ENCODE measurements at places on chromosomes 11 and 22.

DNA sequence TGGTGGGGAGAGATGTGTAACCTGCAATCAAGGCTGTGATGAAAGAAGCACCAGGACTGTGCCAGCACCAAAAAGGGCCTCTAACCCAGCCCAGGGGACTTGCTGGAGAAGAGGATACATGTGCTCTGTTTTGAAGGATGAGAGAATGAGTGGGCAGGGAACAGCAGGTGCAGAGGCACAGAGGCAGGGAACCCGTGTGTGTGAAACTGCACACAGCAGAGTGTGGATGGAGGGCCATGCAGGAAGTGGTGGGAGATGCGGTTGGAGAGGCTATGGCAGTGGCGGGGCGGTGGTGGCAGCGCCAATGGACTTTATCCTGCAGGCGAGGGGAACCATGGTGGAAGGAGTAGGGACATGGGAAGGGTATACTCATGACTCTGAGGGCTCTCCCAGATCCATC, 25.2 kb upstream of the LRRC32 start:
- DNase-seq: no peak

DNA sequence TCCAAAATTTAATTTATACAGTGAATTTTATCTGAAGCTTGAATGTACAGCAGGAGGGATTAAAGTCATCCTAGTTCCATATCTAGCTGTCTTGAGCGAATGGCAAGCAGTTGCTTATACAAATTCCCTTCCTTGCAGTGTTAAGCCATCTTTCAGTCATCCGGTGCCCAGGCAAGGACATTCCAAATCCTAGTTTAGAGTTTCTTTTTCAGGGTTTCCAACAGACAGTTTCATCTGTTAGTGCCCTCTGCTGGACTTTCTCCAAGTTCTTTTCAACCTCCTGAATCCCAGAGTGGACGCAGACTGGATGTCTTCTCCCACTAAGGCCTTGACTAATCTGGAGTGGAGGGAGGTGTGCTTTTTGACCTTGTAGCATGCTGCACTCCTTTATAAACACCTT, 45.4 kb downstream of the GRAMD1B start:
- DNase-seq: no peak

DNA sequence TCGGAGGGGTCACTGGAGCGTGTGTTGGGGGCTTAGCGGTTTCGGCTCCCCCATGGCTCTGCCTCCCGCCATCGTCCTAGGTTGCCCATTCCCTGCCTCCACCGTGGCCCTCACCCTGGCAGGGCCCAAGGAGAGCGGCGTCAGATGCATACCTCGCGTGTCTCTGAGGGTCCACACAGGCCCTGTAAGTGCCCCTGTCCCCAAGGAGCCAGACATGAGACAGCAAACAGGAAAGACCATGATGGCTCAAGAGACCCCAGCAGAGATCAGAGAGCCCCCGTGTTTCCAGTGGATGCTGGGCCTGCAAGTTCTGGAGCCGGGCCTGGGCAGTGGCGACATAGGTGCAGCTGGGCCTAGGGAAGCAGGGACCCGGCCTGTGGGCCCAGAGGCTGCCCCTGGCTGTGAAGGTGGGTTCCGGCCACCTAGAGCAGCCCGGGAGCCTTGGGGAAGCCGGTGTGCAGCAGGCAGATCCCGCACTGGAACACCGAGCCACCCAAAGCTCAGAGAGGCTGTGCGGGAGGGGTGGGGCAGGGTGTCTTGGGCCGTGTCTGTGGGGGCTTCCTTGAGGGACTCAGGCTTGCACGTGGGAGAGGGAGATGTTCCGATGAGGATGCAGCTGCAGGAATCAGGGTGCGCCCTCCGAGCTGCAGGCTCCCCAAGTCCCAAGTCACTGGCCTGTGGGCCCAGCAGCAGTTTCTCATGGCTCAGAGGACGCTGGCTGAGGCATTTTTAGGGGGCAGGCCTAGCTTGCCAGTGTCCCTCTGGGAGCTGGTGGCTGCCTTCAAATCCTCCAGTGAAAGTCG, 126.4 kb downstream of the KCNQ1OT1 start:
- no peak for DNase-seq

- DNase-seq: no peak
Measured at GRCh38 chr11:34960277-34960676, 43.9 kb downstream of the PDHX start.

DNA sequence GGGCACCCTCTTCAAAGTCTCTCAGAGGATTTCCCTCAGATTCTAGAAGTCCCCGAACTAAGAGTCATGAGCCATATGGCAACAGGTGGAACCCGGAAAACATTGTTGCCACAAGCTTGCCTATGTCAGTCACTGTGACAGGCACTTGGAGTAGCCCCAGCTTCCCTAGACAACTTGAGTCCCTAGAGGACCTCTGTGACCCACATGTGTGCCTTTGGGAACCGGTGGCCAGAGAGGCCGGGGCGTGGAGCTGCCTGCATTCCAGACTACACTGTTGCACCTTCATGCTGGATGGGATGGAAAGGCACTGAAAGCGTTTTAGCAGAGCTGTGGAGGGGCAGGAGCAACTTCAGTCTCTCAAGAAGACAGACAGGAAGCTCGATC, 12.1 kb downstream of the SLC37A2 start:
- no peak for DNase-seq

Measured in AG09309 (cell line).